ENCODE measurements at places on chromosomes 3 and 15. TPM values are rescaled to one million over a fixed set of nuclear protein-coding genes. Genes with fewer than 3 reads are reported as not detected.

GRCh38 chr3:156788846-156789245, 37.3 kb upstream of the LEKR1 start:
- no peak for DNase-seq

DNA sequence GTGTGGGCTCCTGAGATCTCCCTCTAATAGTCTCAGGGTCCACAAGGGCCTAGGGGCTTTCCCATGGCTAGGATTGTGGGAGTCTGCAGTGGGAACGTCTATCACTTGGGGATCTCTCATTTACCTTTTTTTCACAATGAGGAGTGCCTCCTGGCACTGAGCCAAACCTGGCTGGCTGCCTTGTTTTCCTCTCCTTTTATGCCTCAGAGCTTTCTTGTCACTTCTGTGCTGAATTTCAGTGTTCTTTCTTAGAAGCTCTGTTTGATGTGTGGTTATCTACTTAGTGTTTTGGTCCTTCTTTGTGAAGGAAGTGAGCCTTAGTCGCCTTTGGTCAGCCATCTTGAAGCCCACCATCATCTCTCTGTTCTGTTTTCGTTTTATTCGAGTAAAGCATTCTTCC, 33.9 kb downstream of the DOCK3 start:
- DNase-seq: no peak

Gene CISH
- polyA plus RNA-seq: 4.1 TPM

Gene ARIH1
- polyA plus RNA-seq: 85.8 TPM

Gene NUP210
- polyA plus RNA-seq: 0.04 TPM
